ENCODE measurements at places on chromosomes 4 and X.

DNA sequence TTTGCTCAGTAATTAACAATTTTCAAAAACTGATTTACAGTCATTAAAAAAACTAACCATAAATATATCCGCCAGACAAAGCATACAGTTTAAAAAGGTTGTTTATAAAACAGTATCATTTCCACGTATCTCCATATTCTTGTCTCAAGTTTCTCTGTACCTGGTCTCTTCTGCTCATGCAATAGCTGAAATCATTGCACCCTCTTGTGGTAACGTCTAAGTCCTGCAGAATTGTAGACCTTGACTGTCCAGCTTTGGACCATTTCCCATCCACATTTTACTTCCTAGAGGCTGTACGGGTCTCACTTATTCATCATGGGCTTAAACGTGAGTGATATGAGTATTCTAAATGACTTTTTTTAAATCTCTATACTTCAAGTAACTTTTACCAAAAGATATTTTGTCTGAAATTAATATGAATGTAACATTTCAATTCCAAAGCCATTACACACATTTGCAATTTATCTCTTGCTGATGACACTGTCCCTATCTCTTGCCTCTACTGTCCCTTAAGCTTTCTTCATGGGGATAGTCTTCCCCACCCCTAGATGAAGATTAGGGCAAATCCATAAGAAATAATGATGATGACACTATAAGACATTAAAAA is 118.5 kb downstream of the BTC start:
- no peaks in the 10 kb centered on the region for H3K4me1 ChIP-seq
- H3K36me3 ChIP-seq = no peaks in the 10 kb centered on the region
- DNase-seq = peak; percentile 59
- no peaks in the 10 kb centered on the region for H3K27me3 ChIP-seq
- no peak overlapping the region for H3K4me3 ChIP-seq

GRCh38 chr4:84814094-84814750 is 152.3 kb downstream of the WDFY3 start:
- H3K27me3 ChIP-seq = no peaks in the 10 kb centered on the region
- H3K27ac ChIP-seq = no peak overlapping the region

- DNase-seq = no peak
- H3K36me3 ChIP-seq = no peaks in the 10 kb centered on the region
These were observed 77.2 kb upstream of the IL1RAPL2 start for GRCh38 chrX:104488811-104489210.

GRCh38 chrX:133847340-133847994 is 137.9 kb downstream of the GPC3 start:
- H3K36me3 ChIP-seq = no peaks in the 10 kb centered on the region
- no peaks in the 10 kb centered on the region for H3K27me3 ChIP-seq
- H3K4me1 ChIP-seq = no peaks in the 10 kb centered on the region
- no peak overlapping the region for H3K4me3 ChIP-seq
- no peak for DNase-seq

GRCh38 chr4:75715105-75715799 is 9.1 kb upstream of the USO1 start:
- H3K4me1 ChIP-seq = peaks cover 3% of the 10 kb centered on the region
- H3K27ac ChIP-seq = no peak overlapping the region
- peak; percentile 41 for DNase-seq
- H3K27me3 ChIP-seq = no peaks in the 10 kb centered on the region
- H3K4me3 ChIP-seq = no peak overlapping the region

- peak overlapping the region; percentile 99 for H3K27ac ChIP-seq
- H3K36me3 ChIP-seq = no peaks in the 10 kb centered on the region
- peak; percentile 29 for DNase-seq
- no peaks in the 10 kb centered on the region for H3K27me3 ChIP-seq
- H3K4me3 ChIP-seq = no peak overlapping the region
- H3K4me1 ChIP-seq = no peaks in the 10 kb centered on the region
These were observed 786 bp upstream of the ZFX start for GRCh38 chrX:24148535-24149350.

- H3K4me1 ChIP-seq = no peaks in the 10 kb centered on the region
- no peak for DNase-seq
- no peaks in the 10 kb centered on the region for H3K36me3 ChIP-seq
- H3K27ac ChIP-seq = no peak overlapping the region
- no peaks in the 10 kb centered on the region for H3K27me3 ChIP-seq
These were observed 33.7 kb downstream of the IDS start for GRCh38 chrX:149471397-149471796.

DNA sequence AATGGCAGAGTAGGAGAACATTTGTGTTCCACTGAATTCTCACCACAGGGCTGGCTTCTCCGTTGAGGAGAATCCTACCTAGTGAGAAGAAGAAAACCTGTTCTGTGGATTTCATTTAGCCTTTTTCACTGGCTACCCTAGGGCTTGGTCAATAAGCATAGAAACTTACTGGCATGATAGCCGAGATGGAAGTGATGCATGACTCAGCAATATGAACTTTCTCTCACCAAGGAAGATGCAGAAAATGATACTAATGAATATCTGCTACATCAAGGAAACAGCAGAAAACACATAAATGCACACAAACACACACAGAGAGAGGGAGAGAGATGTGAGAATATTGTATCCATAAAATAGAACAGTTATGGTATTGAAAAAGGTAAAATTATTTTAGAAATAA is 216.3 kb downstream of the HHIP start:
- H3K27me3 ChIP-seq = no peaks in the 10 kb centered on the region
- H3K36me3 ChIP-seq = no peaks in the 10 kb centered on the region
- no peak for DNase-seq
- no peaks in the 10 kb centered on the region for H3K4me1 ChIP-seq
- no peak overlapping the region for H3K27ac ChIP-seq

- no peaks in the 10 kb centered on the region for H3K27me3 ChIP-seq
- H3K4me3 ChIP-seq = no peak overlapping the region
- no peaks in the 10 kb centered on the region for H3K4me1 ChIP-seq
These were observed 157.0 kb downstream of the TMEM164 start for GRCh38 chrX:110159865-110160264.

DNA sequence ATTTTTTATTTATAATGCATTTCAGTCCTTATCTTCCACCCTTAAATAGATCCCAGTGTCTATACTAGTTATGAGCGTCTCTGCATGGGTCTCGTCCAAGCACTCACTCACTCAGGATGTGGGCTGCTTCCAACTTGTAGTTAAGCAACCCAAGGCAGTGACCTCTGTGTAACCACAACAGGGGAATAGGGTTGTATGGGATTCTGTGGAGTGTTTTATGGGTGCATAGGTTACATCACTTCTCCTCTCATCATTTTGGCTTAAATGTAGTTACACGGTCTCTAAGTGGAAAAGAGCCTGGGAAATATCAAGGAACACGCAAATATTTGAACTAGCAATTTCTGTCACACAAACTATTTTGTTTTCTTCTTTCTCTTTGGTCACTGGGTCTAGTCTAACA is 931.0 kb downstream of the STIM2 start:
- H3K4me3 ChIP-seq = no peak overlapping the region

DNA sequence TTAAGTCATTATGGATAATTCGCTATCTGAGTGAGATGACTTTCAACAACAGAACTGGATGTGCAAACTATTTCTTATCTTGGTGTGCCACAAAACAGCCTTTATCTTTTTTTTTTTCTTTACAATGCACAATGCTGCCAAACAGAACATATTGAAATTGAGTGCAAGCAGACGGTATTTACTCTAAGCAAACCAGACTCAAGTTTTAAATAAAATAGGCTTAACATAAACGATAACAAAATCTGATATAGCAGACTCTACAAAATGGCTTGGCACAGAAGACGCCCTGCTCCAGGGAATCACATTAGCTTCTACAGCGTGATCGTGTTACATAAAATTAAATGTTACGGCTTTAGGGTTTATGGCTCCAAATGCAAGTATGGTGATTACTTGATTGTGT is 9.6 kb upstream of the STK32B start:
- H3K4me3 ChIP-seq = no peak overlapping the region
- no peaks in the 10 kb centered on the region for H3K36me3 ChIP-seq
- DNase-seq = no peak

GRCh38 chr4:31518796-31519250 is 798.7 kb downstream of the PCDH7 start:
- H3K27me3 ChIP-seq = no peaks in the 10 kb centered on the region
- no peak for DNase-seq
- H3K27ac ChIP-seq = no peak overlapping the region
- H3K36me3 ChIP-seq = no peaks in the 10 kb centered on the region

- H3K4me3 ChIP-seq = peak overlapping the region; percentile 30
- no peaks in the 10 kb centered on the region for H3K4me1 ChIP-seq
- H3K27ac ChIP-seq = peak overlapping the region; percentile 73
- DNase-seq = no peak
- H3K27me3 ChIP-seq = no peaks in the 10 kb centered on the region
These were observed 24.2 kb downstream of the FAM156A start for GRCh38 chrX:52933976-52934703.

DNA sequence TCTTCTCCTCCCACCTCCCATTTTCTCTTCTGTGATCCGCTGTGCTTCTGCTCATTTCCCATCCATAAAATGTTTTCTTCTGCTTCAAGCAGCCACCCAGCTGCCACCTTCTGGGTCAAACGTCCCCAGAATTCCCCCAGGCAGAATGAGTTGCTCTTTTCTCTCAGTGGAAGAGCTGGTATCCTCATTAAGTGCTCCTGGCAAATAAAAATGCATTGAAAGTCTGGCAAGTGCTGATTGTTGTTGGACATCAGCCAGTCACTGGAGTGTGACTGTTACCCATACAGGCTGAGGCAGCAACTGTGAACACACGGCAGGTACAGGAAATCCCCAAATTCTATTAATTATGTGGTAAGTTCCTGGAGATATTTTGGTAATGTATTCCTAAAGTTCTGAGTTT is 52.6 kb downstream of the LIMCH1 start:
- no peaks in the 10 kb centered on the region for H3K27me3 ChIP-seq
- H3K36me3 ChIP-seq = no peaks in the 10 kb centered on the region
- H3K27ac ChIP-seq = no peak overlapping the region
- DNase-seq = no peak
- H3K4me1 ChIP-seq = no peaks in the 10 kb centered on the region

- H3K4me3 ChIP-seq = no peak overlapping the region
- DNase-seq = peak; percentile 31
- no peak overlapping the region for H3K27ac ChIP-seq
- H3K27me3 ChIP-seq = no peaks in the 10 kb centered on the region
- H3K36me3 ChIP-seq = no peaks in the 10 kb centered on the region
These were observed 25.9 kb downstream of the CFAP299 start for GRCh38 chr4:80361329-80361900.

Data from mesendoderm (in vitro differentiated cells).